Body of pancreas (tissue), 4 donors: ENCODE measurements at places on chromosomes 11 and 22.
A peak's percentile ranks its signal among the peaks of the same experiment; 100 is the strongest.

DNA sequence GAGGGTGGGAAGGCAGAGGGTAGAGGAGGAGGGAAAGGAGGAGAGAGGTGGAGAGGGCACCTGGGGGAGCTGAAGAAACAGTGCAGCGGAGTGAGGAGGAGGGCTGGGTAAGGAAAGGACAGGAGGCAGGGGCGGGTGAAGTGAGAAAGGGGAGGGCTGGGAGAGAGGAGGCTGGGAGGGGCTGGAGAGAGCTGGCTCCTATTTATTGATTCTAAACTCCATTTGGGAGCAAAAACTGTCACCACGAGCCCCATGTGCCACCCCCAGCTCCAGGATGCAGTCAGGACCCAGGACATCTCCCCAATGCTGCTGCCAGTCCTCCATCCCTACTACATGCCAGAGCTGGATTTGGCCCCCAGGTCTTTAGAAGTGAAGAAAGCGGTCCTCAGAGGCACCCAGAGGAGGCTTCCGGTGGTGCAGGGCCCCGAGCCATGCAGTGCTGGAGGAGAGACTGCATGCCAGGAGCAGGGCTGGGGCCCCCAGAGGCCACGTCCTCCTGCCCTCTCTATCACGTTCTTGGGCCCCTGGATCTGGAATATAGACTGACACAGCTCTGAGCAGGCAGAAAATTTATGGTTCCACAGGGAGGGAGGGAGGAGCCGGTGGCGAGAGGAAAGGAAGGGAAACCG, 53.7 kb downstream of the SLC22A12 start:
- no peak overlapping the region for H3K4me3 ChIP-seq
- DNase-seq = no peak
- H3K27ac ChIP-seq = no peak overlapping the region
- peaks cover 6% of the 10 kb centered on the region for H3K27me3 ChIP-seq
- no peaks in the 10 kb centered on the region for H3K36me3 ChIP-seq
- peaks cover 12% of the 10 kb centered on the region for H3K4me1 ChIP-seq

DNA sequence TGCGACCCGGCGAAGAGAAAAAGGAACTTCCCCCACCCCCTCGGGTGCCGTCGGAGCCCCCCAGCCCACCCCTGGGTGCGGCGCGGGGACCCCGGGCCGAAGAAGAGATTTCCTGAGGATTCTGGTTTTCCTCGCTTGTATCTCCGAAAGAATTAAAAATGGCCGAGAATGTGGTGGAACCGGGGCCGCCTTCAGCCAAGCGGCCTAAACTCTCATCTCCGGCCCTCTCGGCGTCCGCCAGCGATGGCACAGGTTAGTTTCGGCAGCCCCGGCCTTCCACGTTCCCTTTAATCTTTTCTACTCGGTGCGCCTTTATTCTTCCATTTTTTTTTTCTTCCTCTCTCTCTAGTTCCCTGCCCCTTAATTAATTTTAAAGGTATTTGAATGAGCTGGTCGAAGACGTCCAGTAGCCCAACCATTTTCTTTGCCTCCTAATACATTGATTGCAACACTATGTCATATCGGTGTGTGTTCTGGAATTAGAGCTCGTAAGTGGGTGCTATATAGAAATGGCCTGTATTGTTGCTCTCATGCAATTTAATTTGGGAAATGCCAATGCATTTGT, 537 bp downstream of the EP300 start:
- DNase-seq = peak; percentile 54
- H3K27me3 ChIP-seq = no peaks in the 10 kb centered on the region
- H3K36me3 ChIP-seq = no peaks in the 10 kb centered on the region
- peak overlapping the region; percentile 73 for H3K4me3 ChIP-seq

DNA sequence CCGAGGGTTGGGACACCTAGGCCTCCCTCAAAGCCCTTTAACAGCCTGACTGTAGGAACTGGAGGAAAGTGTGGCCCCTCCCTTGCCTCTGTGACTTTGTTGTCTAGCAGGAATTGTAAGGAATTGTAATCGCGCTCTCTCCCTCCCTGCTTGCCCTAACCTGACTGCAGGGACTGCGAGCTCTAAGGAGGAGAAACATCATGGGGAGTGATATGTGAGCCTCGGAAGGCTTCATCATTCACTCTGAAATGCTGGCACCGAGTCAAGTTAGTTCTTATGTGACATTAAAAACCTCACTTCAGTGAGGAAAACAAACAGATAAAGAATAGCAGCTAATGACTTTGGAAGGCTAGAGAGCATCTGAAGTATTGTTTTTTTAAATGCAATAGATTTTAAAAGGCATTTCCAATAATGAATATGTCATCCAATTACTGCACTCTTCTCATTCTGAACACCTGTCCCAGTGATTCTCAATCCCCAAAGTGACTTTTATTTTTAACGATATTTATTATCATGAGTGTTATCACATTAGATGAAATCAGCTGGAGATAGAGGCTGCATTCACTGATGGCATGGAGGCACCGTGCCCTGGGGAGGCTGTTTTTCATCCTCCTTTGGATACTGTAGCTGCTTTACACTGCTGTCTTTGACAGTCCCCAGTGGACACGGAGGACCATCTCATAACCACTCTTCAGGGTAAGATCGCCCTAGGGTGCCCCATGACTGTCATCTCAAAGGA, 58.5 kb upstream of the NTM start:
- H3K4me1 ChIP-seq = no peaks in the 10 kb centered on the region
- H3K36me3 ChIP-seq = no peaks in the 10 kb centered on the region
- no peak for DNase-seq

GRCh38 chr22:34390400-34390799, 470.1 kb upstream of the LARGE1 start:
- no peaks in the 10 kb centered on the region for H3K36me3 ChIP-seq
- no peak overlapping the region for H3K27ac ChIP-seq
- no peaks in the 10 kb centered on the region for H3K27me3 ChIP-seq
- H3K4me1 ChIP-seq = no peaks in the 10 kb centered on the region

- no peaks in the 10 kb centered on the region for H3K27me3 ChIP-seq
- DNase-seq = no peak
- no peak overlapping the region for H3K27ac ChIP-seq
- no peaks in the 10 kb centered on the region for H3K36me3 ChIP-seq
- H3K4me3 ChIP-seq = no peak overlapping the region
Observed at GRCh38 chr11:92277871-92278270, 53.3 kb downstream of the FAT3 start.

GRCh38 chr11:115334932-115335788, 169.1 kb downstream of the CADM1 start:
- no peak overlapping the region for H3K27ac ChIP-seq
- no peaks in the 10 kb centered on the region for H3K4me1 ChIP-seq
- H3K27me3 ChIP-seq = no peaks in the 10 kb centered on the region
- DNase-seq = no peak

GRCh38 chr11:34536056-34536455, 22.5 kb upstream of the ELF5 start:
- no peak overlapping the region for H3K27ac ChIP-seq
- H3K27me3 ChIP-seq = no peaks in the 10 kb centered on the region
- DNase-seq = no peak
- H3K4me3 ChIP-seq = no peak overlapping the region
- H3K4me1 ChIP-seq = no peaks in the 10 kb centered on the region

DNA sequence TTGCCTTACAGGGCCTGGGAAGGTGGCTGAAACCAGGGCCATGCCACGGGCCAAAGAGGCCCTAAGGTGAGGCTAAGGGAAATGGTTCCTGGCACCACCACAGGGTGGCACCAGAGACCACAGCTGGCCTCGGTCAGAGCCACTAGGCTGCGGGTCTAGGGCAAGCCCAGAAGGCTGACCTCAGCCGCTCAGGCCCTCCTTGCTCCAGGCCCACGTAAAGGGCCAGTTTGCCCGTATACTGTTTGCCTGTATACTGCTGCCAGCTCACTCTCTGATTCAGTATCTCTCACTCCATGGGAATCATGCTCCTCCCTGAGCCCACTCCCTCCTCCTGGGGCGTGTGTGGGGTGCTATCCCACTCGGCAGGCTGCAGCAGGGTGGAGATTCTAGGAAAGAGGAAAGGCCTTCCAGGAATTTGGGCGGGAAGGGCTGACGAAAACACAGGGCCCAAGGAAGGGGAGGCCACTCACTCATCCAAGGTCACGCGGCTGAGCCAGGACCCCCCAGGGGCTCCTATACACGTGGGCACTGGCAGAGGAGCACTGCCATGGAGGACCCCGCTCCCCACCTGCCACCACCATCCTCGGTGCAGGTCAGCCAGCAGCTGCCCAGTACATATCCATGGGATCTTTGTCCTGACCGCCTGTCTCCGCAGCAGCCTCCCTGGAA, 62.4 kb downstream of the NECTIN1 start:
- H3K27ac ChIP-seq = no peak overlapping the region
- H3K36me3 ChIP-seq = no peaks in the 10 kb centered on the region
- H3K4me3 ChIP-seq = no peak overlapping the region
- H3K27me3 ChIP-seq = no peaks in the 10 kb centered on the region
- peaks cover 25% of the 10 kb centered on the region for H3K4me1 ChIP-seq

DNA sequence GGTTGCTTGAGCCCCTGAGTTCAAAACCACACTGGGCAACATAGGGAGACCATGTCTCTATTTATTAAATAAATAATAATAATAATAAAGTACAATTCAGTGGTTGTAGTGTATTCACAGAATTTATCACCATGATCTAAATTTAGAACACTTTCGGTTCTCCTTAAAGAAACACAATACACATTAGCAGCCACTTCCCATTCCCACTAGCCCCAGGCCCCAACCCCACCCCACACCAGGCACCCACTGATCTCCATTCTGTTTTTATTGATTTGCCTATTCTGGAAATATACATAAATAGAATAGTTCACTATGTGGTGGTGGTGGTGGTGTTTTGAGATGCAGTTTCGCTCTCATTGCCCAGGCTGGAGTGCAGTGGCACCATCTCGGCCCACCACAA, 45.7 kb downstream of the BCL2L13 start:
- no peak overlapping the region for H3K4me3 ChIP-seq
- H3K27me3 ChIP-seq = no peaks in the 10 kb centered on the region
- no peak overlapping the region for H3K27ac ChIP-seq
- no peaks in the 10 kb centered on the region for H3K36me3 ChIP-seq

- H3K36me3 ChIP-seq = no peaks in the 10 kb centered on the region
- H3K4me1 ChIP-seq = peaks cover 38% of the 10 kb centered on the region
- no peak overlapping the region for H3K27ac ChIP-seq
- no peaks in the 10 kb centered on the region for H3K27me3 ChIP-seq
Observed at GRCh38 chr11:16876053-16876752, 137.8 kb downstream of the C11orf58 start.

DNA sequence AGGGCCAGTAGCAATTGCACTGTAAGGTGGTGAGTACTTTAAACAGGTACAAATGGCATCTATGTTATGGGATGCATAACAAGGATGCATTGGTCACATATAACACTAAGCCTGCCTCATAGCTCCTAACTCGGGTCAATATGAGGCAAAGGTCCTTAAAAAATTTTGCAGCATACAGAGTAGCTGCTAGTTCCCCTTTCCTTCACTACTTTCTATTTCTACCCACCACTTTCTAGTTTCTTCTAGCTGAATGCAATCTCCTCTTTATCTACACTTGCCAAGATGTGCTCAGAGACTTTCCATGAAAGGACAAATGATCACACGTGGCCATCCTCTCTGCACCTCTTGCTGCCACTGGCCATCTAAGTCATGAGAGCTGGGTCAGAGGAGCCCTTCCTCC, 9.8 kb downstream of the OR51F2 start:
- H3K27me3 ChIP-seq = no peaks in the 10 kb centered on the region
- H3K4me3 ChIP-seq = no peak overlapping the region
- DNase-seq = no peak
- no peaks in the 10 kb centered on the region for H3K36me3 ChIP-seq
- no peak overlapping the region for H3K27ac ChIP-seq
- no peaks in the 10 kb centered on the region for H3K4me1 ChIP-seq

- no peaks in the 10 kb centered on the region for H3K27me3 ChIP-seq
- H3K4me1 ChIP-seq = peaks cover 22% of the 10 kb centered on the region
- DNase-seq = peak; percentile 27
- H3K27ac ChIP-seq = no peak overlapping the region
Observed at GRCh38 chr22:37186228-37186996, 1.6 kb downstream of the C1QTNF6 start.

- peak overlapping the region; percentile 90 for H3K27ac ChIP-seq
- H3K4me3 ChIP-seq = no peak overlapping the region
- no peak for DNase-seq
Observed at GRCh38 chr11:65538915-65539743, 14.2 kb downstream of the SCYL1 start.

GRCh38 chr11:74417379-74417804, 19.2 kb upstream of the PGM2L1 start:
- peaks cover 23% of the 10 kb centered on the region for H3K4me1 ChIP-seq
- no peaks in the 10 kb centered on the region for H3K36me3 ChIP-seq
- H3K27me3 ChIP-seq = no peaks in the 10 kb centered on the region
- no peak overlapping the region for H3K4me3 ChIP-seq

DNA sequence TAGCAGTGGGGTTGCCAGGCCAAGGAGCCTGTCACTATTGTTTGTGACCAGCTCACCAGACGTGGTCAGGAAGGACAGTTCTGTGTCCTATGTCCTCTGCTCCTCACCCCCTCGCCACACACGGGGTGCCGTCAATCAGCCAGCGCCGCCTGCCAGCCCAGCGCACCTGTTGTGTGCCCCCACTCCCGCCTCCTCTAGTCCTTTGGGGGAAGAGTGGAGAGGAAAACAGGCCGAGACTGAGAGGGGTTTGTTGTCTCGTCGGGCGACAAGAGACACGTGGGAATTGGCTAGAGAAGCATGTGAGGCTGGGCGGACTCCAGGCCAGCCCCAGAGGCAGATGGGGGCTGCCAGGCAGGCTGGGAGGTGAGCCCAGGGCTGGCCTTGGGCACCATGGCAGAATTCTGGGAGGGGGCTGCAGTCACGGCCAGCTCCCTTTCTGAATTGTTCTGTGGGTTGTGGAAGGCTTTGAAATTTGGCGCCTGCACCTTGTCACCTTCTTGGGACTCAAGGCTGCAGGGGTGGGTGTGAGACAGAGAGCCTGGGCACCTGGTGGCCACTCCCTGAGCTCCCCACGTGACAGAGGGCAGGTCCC, 3.1 kb upstream of the KCNQ1OT1 start:
- no peak overlapping the region for H3K4me3 ChIP-seq
- no peaks in the 10 kb centered on the region for H3K4me1 ChIP-seq
- H3K36me3 ChIP-seq = no peaks in the 10 kb centered on the region
- no peak for DNase-seq

- H3K27me3 ChIP-seq = no peaks in the 10 kb centered on the region
- no peak overlapping the region for H3K4me3 ChIP-seq
- H3K36me3 ChIP-seq = no peaks in the 10 kb centered on the region
- no peak overlapping the region for H3K27ac ChIP-seq
- H3K4me1 ChIP-seq = peaks cover 24% of the 10 kb centered on the region
Observed at GRCh38 chr22:47110817-47111443, 348.5 kb downstream of the TBC1D22A start.

DNA sequence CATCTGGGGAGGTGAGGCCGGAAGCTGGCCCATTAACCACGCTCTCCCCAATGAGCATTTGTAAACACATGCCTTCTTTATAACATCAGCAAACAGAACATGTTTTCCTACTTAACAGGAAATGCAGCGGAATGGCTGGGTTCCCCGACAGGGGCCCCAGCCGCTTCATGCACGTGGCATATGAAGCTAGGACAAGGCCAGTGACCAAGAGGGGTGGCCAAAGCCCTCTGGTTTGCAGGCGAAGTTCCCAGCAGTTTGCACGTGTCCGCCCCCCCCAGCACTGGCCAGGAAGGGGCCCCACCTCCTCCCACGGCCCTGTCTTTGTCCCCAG, 38.7 kb upstream of the LINC01488 start:
- H3K27ac ChIP-seq = peak overlapping the region; percentile 86
- peaks cover 33% of the 10 kb centered on the region for H3K4me1 ChIP-seq
- no peak overlapping the region for H3K4me3 ChIP-seq
- peak; percentile 45 for DNase-seq
